ENCODE measurements at places on chromosomes 1 and 21.

DNA sequence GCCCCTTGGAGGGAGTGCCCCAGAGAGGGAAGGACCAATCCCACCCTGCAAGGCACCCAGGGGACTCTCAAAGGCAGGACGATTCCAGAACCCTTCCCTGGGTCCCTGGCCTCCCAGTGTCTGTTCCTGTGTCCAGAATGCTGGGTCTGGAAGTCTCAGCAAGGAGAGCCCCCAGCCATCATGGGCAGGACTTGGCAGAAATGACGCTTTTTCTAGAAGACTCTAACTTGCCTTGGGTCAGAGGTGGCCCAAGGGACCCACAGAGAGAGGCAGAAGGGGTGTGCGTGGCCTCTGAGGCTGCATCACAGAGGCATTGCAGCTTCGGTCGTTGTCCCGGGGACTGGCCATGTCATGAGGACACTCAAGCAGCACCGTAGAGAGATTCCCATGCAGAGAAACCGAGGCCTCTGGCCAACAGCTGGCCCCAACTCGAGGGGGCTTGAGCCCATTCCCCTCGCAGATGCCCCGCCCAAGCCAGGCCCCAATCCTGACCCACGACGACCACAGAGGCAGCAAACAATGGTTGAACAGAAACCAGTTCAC lies 57.8 kb downstream of the WNT9A start:
- no peak for DNase-seq

DNA sequence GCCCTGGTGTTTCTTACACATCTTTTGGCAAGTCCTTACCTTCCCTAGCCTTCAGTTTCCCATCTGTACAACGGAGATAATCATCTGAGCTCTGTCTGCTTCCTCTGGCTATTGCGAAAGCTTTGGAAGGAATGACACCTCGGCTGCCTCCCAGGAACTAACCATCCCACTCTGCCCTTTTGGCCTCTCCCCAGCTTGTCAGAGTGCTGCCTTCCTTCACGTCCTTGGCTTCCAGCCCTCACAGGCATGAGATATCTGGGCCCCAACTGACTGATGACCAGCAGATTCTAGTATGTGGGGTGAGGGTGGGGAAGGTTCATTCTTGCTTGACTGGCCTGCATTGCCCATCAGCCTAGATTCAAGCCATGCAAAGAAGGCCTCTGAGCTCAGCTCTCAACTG lies 253.1 kb upstream of the FGGY start:
- DNase-seq = peak; percentile 91

GRCh38 chr1:89884718-89885596 lies 64.1 kb downstream of the LRRC8D start:
- DNase-seq = peak; percentile 71

- DNase-seq = no peak
These were observed 63.8 kb upstream of the ATP1A1 start for GRCh38 chr1:116309090-116309870.

GRCh38 chr1:245856944-245857531 lies 650.0 kb downstream of the SMYD3 start:
- DNase-seq = peak; percentile 77

GRCh38 chr1:154778275-154778674 lies 91.8 kb downstream of the KCNN3 start:
- DNase-seq = no peak

DNA sequence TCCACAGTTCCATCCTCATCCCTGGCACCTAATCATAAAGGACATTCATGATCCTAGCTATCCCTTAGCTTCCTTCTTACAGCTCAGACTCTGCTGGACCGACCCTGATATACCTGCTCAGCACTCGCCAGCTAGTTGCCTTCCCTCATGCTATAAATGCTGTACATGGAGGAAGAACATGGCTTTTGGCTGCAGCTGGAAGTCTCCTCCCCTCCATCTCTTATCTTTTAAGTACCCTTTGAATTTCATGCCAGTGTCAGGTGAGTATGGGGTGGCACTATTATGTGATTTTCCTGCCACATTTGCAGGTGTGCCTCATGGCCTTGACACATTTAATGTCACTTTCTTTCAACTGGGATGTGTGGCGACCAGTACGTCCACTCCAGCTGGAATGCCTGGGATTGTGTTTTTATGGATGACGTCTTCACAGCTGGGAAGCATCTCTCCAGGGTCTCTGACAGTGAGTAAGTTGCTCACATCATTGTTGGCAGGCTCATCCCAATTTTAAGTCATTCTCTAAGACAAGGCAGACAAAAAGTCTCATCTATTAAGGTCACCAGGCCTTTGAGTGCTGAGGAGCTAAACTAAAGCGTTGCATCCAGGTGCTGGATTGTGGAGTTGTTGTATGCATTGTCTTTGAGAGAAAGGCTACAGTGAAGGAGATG lies 43.4 kb downstream of the RUNX1 start:
- peak; percentile 32 for DNase-seq

- DNase-seq = no peak
These were observed 25.3 kb upstream of the PIK3CD start for GRCh38 chr1:9626201-9626608.

DNA sequence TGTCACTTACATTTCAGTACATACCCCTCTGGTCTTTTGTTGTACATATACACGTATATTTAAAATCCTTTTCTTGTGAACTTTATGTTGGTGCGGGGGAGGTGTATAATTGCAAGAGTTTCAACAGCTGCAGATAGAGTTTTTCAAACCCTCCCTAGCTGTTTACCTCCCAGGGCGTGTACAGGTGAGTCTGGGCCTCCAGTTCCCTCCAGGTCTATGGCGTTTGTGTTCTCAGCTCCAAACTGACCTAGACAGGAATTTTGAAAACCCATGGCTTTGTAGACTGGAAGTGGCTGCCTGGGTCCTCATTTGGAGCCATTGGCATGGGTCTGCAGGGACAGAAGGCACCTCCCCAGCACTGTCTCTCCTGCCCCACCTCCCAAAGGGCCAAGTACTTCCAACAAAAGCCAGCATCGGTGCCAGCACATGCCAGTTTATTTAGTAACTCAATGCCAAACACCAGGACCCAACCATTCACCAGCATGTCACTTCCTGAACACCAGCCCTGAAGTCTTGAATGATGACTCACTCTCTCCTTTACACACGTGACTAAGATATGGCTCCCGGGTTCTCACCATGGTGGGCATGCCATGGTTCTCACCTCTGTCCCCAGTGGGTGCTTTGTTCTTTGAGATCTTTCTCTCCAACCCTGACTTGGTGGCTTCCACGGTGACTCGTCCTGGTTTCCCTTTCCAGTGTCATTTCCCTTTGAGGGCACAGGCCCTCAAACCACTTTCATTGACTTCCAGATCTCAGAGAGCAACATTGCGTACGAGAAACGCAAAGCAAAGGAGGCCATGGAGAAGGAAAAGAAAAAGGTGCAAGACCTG lies 57.3 kb upstream of the EFHD2 start:
- peak; percentile 82 for DNase-seq

DNA sequence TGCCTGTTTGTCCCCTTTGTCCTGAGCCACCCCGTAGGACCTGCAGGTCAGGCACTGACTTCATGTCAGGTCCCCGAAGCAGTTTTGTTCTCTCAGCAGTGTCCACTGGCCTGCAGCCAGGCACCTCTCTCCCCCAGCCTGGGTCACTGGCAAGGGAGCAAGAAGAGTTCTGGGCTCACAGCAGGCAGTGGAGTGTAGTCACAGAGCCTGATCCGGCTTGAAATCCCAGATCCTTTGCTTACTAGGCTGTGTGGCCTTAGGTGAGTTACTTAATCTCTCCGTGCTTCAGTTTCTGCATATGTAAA lies 34.2 kb downstream of the L1TD1 start:
- no peak for DNase-seq

- DNase-seq = no peak
These were observed 56.7 kb downstream of the SPSB1 start for GRCh38 chr1:9349331-9349851.

DNA sequence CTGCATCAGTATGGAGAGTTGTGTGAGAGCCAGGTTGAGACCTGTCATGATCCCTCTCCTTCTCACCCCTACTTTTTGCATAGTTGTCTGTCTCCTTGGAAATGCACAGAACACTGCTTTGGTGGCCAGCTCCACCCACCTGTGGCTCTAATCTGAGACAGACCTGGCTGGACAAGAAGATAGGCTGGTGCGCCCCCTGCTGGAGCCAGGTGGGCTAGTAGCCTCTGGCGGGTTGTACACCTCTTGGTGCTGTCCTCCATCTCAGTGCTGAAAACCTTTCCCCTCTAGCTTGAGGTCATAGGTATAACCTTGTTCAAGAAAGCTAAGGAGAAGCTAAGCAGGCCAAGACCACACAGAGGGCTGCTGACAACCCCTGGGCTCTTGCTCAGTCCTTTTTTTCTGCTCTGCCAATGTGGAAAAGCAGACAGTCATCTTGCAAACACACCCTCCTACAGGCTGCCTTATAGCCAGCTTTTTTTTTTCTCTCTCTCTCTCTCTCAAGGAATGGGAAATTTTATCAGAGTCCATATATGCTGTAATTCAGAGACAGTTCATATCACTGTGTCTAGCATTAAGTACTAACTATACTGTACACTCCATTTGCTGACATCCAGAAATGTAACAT lies 58.8 kb upstream of the SPATA6 start:
- DNase-seq = peak; percentile 16

DNA sequence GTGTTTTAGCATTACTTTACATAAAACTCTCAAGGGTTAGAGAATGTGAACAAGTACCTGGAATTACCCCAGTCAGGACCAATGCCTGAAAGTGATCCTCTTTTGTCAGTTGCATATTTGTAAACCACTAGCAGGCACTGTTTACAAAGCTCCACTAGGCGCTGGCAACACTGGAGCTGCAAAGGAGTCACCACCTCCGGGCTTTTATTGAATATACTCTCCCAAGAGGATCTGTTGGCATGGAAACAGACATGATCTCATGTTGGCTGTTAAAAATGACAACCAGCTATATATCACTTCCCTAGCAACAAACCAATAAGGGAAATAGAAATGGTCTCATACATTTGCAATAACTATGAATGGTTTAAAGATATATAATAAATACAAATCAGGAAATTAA lies 116.0 kb downstream of the TTLL7 start:
- DNase-seq = peak; percentile 81

GRCh38 chr1:157044326-157044725 lies 1.2 kb downstream of the ARHGEF11 start:
- DNase-seq = no peak

GRCh38 chr1:175539986-175540385 lies 203.4 kb downstream of the TNR start:
- no peak for DNase-seq

DNA sequence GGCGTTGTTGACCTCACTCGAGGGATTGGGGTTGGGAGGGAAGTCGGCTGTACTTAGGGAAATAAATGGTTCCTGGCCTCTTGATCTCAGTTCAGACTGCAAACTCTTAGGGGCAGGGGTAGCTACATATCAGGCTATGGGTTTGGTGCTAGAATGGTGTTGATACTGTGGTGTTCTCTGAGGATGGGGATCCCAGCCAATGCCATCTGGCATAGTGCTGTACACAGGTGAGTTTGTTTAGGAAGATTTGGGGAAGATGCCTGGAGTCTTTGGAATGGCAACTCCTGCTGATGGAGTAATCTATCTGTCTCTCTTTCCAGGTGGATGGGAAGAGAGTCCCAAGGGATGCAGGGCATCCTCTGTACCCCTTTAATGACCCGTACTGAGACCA lies 14.3 kb upstream of the NASP start:
- DNase-seq = no peak

- DNase-seq = no peak
These were observed 1.5 kb upstream of the IVNS1ABP start for GRCh38 chr1:185318431-185319138.

DNA sequence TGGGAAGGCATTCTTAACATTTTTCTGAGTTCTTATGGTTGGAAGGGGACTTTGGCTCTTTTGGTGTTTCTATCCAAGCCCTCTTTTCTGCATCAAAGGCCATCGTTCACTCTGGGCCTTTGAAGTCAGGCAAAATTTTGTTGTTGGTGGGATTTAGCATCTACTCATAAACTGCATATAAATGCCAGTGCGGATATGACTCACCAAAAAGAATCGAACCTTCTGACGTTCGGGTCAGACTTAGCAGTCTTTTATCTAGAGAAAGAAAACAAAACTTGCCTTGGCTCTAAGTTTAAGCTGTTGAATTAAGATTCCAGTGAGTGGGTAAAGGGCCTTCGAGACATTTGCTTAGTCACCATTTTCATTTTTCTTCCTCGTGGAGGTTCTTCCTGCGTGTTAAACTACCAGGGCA lies 51.4 kb downstream of the EVA1C start:
- peak; percentile 63 for DNase-seq

DNA sequence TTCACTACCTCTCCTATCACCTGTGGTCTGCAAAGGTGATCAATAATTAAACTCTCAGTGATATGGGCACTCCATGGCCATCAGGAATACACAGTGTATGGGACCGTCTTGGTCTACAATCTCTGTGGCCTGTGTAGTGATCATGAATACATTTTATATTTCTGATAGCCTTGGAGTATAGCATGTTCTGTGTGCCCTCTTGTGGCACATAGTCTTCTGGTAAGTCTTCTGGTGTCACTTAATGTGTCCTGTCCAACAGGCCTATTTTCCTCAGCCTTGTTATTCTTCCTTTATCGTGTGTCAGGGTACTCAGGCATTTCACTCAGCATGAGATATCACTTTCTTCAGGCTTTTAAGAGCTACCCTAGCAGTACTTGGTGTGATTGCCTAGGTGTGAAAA lies 393.6 kb downstream of the AGBL4 start:
- no peak for DNase-seq

DNA sequence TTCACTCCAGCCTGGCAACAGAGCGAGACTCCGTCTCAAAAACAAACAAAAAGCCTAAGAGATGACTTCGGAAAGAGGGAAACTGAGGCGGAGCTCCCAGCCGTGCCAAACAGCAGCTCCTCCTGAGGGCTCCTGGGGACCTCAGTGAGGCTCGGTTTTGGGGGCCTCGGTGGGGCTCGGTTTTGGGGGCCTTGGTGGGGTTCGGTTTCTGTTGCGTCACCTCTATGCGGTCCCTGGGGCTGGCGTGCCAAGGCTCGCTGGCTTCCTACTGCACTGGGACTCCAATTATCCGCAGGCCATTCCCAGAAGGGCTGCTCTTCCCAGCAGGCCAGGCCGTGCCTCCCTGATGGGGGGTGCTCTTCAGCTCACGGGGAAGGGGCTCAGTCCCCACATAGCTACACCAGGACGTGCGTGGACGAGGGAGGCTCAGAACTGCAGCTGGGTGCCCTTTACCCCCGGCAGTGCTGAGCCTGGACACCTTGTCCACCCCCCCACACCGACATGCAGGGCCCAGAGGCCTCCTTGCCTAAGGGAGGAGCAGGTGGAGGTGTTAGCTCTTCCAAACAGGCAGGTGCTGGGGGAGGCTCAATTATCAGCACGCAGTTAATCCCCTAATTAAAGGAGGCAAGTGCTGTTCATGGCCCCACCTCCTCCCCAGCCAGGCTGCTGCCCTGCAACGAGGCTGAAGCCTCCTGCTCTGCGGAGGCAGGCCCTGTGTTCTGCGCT lies 5.1 kb upstream of the C1orf159 start:
- DNase-seq = no peak
